ENCODE measurements at places on chromosomes 7 and 10. TPM values are rescaled to one million over a fixed set of nuclear protein-coding genes. Genes with fewer than 3 reads are reported as not detected.

GRCh38 chr10:99565166-99565565 is 32.4 kb downstream of the NKX2-3 start:
- no peak for DNase-seq

GRCh38 chr7:21642422-21642821 is 99.6 kb downstream of the DNAH11 start:
- no peak for DNase-seq

DNA sequence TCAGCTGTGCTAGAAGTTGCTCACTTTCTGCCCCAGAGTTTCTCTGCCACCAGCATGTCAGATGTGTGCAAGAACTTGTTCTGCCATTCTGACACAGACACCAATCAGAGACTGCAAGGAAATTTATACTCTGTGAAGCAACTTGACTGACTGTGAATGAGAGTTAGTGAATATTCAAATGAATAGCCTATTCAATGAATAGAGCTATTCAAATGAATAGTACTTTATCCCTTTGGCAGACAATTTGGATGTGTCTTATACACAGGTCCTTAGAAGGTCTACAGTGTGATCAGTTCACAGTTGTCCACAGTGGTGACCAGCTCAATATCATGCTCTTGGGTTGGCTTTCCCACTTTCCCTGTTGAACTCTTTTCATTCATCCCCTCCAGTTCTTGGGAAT is 138.1 kb downstream of the MACC1 start:
- DNase-seq: no peak

GRCh38 chr7:21269021-21269420 is 158.9 kb upstream of the SP4 start:
- no peak for DNase-seq

RSPH10B2 gene
- 0.95 TPM for total RNA-seq

Measured in mesothelial cell of epicardium (in vitro differentiated cells).